ENCODE measurements at places on chromosomes 4 and X.

DNA sequence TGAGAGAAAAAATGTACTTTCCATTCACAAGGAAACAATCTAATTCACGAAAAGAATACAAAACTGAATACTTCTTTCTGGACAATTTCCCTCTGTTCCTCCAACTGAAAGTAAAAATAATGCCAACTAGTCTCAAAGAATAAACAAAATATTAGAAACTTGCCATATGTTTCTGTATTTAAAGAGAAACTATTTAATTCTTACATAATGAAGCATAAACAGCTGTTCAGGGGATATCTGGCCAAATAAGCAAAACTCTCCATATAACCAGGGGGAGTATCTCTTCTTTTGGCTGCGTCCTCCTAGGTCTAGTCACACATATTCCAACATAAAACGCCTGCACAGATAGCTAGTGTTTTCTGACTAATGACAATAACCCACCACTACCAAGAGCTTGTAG lies 805 bp downstream of the GATB start:
- no peak for DNase-seq

- DNase-seq, result no peak
These were observed 101.3 kb downstream of the CORIN start for GRCh38 chr4:47736555-47736954.

- no peak for DNase-seq
These were observed 104.6 kb downstream of the NPFFR2 start for GRCh38 chr4:72136429-72136828.

GRCh38 chr4:119632216-119632615 lies 3.6 kb upstream of the PDE5A start:
- no peak for DNase-seq

GRCh38 chr4:86376850-86377249 lies 17.0 kb upstream of the MAPK10 start:
- DNase-seq, result no peak

DNA sequence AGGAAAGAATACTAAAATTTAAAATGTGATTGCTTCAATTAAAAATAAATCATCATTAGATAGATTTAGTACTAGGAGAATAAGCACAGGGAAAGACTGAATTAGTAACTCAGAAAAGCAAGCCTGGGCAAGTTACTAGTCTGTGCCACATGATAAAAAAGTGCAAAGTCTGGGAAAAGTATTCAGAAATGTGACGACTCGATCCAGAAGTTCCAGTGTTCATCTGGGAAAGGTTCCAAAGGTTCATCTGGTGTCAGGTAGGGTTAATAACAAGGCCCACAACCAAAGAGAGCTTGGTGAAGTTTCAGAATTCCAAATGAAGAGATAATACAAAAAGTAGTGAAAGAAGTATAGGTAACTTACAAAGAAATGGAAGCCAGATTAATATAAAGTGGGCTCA lies 78.3 kb upstream of the ARSJ start:
- DNase-seq, result no peak

DNA sequence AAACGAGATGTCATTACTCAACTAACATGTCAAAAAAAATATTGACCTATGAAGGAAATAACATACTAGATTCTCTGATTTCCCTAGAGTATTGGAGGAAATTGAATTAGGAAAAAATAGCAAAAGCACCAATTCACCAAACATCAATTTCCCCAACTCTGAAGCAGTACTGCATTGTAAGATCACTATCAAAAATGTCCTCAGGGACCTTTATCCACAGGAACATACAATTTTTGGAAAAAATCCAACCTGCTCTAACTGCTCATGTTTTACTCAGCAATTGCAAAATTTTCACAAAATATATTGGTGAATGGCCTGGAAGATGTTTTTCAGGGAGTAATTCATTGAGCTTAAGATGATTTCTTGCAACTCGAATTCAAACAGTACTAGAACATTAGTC lies 239.0 kb upstream of the GIMD1 start:
- no peak for DNase-seq

DNA sequence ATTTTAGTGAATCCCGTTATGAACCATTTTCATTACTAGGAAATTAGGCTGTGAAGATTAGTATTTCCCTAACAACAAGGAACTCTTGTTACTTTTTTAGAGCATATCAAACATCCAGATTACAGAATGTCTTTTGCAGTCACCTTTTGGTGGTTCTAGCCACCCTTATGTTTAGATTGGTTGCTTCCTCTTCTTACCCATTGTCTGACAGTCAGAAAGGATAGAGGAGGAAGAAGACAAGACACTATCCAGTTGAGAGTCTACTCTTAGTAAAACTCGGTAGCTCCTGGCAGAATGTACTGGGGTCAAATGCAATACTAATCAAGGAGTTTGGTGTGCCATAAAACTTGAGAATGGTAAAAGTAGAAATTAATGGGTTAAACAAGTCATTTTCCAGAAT lies 1.6 kb upstream of the GUCY1A1 start:
- no peak for DNase-seq

DNA sequence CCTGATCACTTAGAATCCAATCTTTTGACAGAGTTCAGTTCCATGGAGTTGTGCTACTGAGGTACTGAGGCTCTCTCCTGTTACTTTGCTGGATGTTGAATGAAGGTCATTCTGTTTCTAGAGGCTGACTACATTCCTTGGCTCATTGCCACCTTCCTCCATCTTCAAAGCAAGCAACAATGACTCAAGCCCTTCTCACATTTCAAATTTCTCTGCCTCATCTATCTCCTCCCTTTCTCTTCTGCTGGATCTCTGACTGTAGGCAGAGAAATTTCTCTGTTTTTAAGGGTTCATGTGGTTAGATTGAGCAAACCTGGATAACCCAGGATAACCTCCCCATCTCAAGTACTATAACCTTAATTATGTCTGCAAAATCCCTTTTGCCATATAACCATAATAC lies 775.4 kb downstream of the STPG2 start:
- DNase-seq, result no peak

DNA sequence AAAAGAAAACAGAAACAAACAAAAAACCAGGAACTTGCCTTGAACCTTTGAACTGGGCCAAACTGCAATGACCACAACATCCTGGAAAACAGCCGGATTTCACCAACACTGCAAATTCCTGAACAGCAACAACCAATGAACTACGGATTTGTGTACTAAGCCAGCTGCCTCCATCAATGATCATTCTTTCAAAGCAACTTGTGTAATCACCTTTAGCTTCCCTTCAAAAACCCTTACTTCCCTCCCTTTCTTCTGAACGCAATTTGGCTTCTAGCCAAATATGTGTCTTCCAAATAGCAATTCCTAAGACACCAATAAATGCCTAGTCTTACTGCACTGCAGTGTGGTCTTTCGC lies 98.5 kb upstream of the FAM47C start:
- DNase-seq, result no peak

Data from CD4-positive, alpha-beta T cell treated with Interleukin-6 at 100 ng/mL for 8 hours (primary cell).